Fibroblast of skin of back (primary cell): ENCODE measurements at places on chromosomes 6 and 20.

DNA sequence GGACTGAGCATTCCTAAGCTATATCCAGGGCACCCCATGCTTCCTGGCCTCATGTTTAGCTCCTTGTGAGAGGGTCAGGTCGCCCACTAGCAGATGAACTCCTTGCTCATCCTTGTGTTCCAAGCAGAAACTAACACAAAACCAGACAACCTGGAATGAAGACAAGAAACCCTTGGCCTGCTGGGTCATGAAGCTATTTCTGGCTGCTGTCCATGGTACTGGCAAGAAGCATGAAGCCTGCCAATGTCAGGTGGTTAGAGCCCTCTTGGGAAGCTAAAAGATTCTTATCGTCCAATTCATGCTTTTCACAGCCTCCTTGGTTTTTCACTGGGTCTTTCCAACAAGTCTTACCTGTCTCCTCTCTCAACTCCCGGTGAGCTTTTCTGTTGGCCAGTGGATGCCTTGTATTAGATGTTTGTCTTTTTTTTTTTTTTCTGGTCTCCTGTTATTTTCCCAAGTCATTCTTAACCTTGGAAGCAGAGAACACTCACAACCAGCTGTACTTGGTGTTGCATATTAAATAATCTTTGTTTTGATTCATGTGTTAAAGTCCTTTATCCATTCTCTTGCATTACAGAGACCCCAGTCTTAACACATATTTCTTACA lies 180.3 kb downstream of the ANKRD60 start:
- DNase-seq: peak; percentile 68

- DNase-seq: no peak
Observed at GRCh38 chr20:13264907-13265306, 43.8 kb downstream of the ISM1 start.

DNA sequence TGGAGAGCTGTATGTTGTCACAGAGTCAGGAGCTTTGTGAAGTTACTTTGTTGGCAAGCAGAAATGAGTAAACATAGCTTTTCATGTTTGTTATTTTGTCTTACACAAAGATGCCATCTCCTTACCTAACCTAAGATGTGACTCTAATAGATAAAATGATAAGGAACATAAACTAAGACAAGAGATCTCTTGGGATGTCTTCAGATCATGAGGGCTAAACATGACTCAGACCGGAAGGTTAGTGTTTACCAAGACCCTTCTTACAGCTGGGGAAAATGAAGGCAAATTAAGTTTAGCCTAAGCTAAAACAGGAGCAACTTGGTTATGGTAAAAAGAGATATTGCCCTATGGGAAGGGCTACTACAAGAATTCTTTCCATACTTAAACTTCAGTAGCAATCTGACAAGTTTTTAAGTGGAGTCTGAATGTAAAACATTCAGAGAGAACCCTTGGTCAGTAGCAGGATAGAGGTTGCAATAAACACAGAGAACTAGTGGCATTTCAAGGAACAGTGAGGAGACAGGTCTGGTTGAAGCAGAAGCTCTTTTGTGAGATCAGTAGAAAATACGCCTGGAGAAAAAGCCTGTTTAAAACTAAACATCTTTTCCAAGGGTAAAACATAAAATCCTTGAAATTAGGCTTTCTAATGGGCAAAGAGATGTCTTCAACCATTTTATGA lies 29.9 kb downstream of the SGK1 start:
- DNase-seq: peak; percentile 19

- DNase-seq: no peak
Observed at GRCh38 chr20:24742436-24742835, 206.6 kb upstream of the CST7 start.

DNA sequence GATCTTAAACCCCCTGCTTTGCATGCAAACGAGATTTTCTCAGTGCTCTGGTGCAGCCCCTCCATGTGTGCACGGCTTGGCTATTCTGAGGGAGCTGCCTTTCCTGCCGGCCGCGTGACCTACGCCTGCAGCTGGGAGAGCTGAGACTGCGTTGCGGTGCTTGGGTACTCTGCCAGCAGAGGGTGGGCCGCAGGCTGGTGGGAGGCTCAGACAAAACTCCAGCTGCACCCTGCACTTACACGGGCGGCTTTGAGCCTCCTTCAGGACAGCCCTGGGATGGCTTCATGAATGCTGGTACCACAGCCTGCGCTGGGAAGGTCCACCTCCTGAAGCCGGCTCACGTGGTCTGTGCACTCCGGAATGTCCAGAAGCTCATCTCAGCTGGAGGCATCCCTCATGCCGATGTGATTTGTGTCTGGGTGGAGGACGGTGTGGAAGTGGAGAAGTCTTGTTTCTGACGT lies 223.7 kb downstream of the DLL1 start:
- DNase-seq: peak; percentile 27

DNA sequence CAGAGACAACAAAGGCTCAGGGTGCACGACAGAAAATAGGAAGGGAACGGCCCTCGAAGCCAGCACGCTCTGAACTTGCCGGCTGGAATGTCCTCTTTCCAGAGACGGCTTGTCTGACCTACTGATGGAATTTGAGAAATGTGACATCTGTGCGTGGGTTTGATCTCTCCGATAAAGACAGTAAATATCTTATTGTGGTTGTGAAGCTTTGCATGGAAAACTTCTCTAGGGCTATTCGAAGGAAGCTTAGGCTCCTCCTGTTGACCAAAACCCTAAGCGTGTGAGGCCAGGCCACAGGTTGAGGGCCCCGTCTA lies 247.3 kb downstream of the ZNF217 start:
- no peak for DNase-seq

GRCh38 chr6:106752641-106753040 lies 123.3 kb downstream of the QRSL1 start:
- DNase-seq: no peak

- DNase-seq: no peak
Observed at GRCh38 chr6:21529431-21529830, 64.1 kb upstream of the SOX4 start.

GRCh38 chr6:35413911-35414310 lies 38.2 kb upstream of the FANCE start:
- no peak for DNase-seq

DNA sequence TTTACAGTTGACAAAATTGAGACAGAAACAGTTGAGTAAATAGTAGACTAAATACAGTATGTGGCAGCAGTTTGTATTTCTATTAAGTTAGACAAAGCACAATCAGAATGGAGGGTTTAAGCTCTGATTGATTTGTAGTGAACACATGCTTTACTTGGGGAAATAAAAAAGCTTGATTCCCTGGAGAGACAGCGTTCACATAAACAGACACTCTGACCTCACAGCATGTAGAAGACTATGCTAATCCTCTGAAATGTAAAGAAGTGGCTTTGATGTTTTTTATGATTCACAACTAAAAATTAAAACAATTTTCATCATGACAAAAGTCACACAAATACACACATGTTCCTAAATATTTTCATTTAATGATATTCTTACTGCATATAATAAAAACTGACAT lies 126.9 kb upstream of the FAM83B start:
- no peak for DNase-seq

DNA sequence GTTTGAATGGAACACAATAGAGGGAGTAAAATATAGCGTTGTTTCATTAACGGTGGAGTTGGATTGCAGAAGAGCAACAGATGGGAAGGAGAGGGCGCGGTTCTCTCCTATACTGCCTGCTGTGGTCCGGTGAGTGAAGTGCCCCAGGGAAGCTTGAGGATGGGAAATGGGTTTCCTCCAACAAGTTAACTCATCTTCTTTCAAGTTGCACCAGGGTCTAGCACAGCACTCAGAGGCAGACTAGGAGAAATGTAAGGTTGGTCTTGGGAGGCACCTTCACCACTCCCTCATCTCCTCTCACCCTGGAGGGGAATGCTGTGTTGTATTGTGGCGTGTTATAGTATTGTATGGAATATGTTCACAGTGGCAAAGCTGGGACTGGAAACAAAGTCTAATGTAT lies 96.9 kb upstream of the SLC24A3 start:
- no peak for DNase-seq

DNA sequence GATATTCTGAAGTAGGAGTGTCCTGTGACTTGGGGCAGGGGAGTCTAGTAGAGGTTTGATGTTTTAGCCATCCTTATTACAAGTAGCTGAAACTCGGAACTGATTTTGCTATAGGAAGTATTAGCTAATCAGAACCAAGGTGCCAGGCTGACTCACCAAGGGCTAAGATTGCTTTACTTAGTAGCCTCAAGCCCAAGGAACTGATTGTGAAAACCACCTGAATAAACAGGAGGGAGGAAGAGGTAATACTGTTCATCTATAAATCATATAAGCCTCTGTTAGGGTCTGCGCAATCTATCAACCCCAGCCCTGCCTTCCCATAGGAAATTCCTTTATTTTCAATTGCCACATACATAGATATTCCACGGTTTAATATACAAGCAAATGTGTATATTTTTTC lies 54.4 kb downstream of the GNAS start:
- DNase-seq: no peak

DNA sequence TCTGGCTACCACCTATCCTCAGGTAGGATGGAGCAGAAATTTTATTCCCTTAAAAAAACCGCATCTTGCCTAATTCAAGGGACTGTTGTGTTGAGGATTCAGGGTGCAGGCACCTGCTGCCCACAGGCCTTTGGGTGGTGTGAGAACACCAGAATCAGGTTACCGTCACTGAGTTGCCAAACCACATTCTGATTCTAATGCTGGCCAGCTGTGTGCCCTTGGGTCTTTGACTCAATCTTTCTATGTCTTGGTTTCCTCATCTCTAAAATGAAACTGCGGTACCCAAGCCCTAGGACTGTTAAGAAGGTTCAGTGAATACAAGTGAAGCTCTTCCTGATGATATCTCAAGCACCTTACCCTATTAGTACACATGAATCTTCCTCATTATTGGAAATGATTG lies 827.3 kb downstream of the DHX35 start:
- DNase-seq: no peak

DNA sequence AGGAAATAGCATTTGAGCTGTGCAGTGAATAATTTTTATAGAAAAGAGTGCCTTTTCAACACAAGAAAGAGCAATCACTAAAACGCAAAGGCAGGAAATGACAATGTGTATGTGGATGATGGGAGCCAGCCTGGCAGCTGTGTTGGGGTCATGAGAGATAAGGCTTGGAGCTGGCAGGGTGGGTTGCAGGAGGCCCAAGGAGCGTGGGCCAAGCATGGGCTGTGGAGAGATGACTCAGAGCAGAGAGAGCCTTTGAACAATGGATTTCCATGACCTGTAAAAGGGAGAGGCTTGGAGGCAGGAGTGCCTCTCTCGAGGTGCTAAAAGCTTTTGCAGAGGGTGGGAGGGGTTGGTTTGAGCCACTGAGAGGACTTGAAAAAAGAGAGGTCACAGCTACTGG lies 6.6 kb upstream of the TBC1D7 start:
- DNase-seq: no peak

GRCh38 chr6:12354499-12354898 lies 64.3 kb downstream of the EDN1 start:
- peak; percentile 93 for DNase-seq

DNA sequence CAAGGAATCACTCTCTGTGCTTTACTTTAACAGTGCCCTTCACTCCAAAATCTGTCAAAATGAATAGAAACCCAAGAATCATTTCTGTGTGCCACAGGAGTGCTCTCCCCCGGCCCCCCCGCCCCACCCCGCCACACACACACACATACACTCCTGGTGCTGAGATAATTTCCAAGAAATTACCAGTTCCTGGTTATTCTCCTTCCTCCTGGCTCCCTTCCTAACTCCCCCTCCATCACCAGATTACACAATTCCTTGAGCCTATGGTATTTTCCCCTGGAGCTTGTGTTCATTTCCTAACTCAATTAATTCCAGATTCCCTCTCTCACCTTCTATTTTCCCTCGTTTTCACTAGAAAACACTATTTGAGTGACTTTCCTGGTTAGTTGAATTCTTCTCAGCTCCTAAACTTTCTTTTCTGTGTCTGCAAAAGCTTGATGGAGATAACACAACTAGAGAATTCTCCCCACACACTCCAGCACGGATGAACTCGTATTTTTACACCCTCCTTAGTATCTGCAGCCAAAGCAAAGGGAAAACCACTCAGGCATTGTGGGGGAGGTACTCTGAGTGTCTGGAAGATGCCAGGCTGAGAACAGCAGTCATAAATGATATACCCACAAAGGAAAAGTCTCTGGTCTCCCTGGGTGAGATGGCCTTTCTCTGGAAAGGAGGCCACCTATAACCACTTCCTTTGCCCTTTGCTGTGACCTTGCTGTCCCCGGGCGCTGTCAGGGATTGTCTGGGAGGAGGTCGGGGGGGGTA lies 1.9 kb upstream of the SLC24A3 start:
- DNase-seq: peak; percentile 19

GRCh38 chr6:169787797-169788196 lies 36.4 kb downstream of the ERMARD start:
- DNase-seq: no peak

DNA sequence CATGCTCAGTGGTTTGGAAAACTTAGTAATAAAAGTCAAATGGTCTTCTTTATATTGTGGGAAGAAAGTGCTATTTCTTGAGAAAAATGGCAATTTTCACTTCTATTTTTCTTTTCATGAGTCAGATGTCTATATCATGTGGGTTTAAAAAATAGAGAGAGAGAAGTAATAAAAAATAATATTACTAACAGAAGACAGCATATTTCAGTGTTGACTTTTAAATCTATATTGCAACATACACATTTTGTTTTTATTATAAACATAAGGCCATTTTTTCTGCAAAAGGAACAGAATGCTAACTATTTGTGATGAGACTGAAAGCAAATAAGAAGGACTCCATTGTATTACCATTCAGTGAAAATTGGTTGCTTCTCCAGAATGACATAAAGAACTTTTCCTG lies 135.1 kb upstream of the CNR1 start:
- DNase-seq: peak; percentile 63
